NCI-H524 treated with DMSO at 0.1 percent for 48 hours (cell line): ENCODE measurements at places on chromosomes 1 and 21.
A peak's percentile ranks its signal among the peaks of the same experiment; 100 is the strongest.

DNA sequence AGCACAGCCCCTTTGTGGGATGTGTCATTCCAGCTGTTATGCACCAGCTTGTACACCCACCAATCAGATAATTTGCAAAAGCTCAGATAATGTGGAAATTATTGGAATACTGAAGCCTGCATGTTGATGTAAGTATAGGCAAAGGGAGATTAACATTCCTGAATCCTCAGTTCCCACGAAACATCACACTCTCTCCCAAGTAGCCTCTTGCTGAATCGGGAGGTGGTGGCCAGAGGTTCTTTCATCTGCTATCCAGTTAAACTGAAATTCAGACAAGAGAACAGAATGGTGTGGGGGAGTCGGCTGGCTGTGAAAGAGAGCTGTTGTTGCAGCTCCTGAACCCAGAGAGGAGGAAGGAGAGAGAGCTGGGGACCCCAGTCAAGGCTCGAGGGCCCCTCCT, 170.9 kb downstream of the ZBTB18 start:
- DNase-seq = no peak

DNA sequence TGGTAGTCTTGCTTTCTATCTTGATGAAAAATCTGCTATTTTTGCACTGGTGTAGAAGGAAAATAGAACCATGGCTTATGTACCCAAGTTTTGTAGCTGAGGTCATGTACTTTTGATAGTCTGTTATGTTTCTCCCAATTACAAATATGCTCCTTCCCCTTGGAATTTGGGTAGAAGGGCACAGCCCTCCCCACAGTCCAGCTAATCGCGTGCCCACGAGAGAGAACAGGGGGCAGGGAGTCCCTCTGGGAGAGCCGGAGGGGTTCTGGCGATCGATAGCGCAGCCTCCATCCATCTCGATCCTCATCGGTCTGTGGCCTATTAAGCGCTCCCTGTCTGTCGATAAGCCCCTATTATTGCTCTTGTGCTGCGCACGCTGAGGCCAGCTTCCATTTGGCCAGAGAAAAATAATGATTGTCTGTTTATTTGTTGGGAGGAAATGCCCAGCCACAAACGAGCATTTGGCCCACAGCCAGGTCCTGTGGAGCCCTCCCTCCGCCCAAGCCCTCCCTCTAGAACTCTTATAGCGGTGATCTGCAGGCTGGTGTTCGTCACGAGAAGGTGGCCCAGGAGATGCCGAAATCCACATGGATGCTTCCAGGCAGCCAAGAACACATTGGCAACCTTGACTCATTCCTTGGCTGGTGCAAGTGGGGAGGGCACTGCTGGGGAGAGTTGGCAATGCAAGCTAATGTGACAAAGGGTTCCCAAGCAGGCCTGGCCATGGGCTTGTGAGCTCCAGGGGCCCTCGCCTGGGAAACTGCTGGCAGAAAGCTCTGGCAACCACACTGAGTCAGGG, 134.7 kb upstream of the TNR start:
- no peak for DNase-seq

DNA sequence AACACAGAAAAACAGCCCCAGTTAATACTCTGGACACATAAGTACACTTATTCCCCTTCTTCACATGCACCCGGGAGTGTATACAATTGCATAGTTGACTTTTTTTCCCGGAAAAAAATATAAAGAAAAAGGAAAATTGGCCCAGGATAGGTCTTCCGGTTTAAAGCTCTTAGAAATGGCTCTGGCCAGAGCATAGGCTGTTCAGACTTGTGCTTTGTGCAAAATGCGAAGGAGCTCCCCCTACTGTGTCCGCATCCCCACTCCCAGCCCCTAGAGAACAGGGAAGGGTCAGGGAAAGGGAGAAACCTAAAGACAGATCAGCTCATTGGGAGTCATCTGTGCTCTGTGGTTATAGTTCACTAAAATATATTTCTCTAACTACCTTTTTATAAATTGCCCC, 5.5 kb upstream of the MTMR11 start:
- DNase-seq = peak; percentile 40

DNA sequence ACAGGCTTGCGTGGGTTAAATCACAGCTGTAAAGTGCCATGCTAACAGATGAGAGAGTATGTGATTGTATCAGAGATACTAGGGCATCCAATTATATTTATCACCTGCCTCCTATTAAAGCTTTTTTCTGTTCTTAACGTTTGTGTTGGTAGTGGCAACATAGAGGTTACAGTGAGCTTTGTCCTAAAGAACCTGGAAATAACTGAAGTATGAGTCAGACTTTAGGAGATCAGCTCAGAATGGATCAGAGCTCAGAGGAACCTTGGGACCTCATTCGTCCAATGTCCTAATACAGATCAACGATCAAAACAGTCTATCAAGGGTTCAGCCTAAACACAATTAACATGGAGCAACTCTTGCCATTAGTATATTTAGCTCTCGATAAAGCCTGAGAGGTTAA, 81.0 kb downstream of the RGS7 start:
- DNase-seq = no peak

DNA sequence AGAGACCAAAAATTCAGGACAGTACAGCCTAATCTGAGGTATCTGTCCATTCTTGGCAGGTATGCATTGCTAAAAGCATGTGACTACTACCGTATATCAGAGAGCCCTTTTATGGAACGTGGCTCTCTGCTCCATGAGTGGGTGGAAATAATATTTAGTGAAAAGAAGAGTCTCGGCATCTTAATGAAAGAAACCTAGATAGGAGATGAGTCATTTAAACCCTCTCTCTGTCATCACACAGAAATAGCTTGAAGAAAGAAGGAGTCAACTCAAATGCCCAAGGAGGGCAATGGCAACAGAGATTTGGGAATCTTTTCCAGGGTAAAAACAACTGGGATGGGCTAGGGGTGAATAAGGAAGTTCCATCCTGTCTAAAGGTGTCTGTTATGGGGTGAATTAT, 528.2 kb downstream of the SMYD3 start:
- DNase-seq = no peak

DNA sequence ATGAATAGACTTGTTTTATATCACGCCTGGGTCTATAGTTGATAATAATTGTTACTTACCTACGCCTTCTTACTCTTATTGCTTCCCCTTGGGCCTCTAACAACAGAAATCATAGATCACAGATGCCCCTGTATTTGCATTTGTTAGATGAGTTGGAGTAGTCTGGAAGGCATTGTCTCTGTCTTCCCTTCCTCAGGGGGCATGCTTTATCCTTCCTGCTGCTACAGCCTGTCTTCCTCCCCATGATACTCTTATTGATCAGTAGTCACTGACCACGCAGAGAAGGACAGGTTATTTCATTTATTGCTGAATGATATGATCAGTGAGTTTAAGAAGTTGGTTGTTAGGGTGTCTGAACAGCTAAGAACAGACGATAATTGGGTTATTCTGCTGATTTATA, 98.4 kb downstream of the DNM3 start:
- DNase-seq = no peak

- no peak for DNase-seq
These were observed 3.5 kb upstream of the TSPAN1 start for GRCh38 chr1:46171351-46171750.

- DNase-seq = no peak
These were observed 712 bp downstream of the RAB13 start for GRCh38 chr1:153985341-153985912.

DNA sequence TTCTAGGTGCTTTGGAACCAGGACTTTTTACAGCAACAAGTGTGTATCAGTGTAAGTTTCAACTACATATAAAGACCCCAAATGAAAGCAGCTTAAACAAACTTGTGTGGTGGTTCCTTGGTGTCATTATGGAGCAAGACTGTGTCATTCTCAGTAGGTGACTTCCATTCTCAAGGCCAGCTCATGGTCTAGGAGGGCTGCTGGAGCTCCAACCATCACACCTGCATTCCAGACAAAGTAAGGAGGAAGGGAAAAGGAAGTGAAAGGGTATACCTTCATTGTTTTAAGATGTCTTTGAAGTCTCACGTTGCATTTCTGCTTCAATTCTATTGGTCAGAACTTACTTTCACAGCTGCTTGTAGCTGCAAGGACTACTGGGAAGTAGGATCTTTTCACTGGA, 188.6 kb downstream of the C1orf94 start:
- no peak for DNase-seq

DNA sequence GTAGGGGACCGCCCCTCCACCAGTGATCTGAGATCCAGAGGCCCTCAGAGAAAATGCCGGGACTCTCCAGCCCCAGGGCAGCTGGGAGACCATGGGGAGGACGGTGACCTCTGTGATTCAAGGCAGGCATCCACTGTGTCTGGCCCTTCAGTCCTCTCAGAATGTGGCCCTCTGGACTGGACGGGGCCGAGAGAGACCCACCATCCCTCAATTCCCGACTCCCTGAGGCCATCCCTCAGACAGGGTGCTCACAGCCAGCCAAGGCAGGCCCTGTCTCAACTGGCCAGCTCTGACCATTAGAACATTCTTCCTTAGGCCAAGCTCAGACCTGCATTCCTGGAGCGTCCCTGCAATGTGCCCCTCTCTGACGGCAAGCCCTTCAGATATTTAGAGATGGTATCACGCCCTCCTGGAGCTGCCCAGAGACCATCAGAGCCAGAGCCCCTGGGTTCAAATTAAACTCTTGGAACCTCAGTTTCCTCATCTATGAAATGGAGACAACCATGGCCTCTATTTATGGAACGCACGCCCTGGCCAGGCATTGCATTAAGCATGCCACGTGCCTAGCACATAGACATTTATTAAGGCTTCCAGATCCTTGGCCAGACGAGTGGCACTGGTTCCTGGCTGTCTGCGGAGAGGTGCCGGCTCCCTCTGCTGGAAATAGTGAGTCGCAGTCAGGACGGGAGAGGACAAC, 9.6 kb upstream of the EPS8L3 start:
- no peak for DNase-seq

GRCh38 chr1:94142022-94142421, 21.1 kb upstream of the ABCA4 start:
- DNase-seq = no peak

- DNase-seq = peak; percentile 8
These were observed 191.8 kb upstream of the SAMSN1 start for GRCh38 chr21:14737922-14738321.

DNA sequence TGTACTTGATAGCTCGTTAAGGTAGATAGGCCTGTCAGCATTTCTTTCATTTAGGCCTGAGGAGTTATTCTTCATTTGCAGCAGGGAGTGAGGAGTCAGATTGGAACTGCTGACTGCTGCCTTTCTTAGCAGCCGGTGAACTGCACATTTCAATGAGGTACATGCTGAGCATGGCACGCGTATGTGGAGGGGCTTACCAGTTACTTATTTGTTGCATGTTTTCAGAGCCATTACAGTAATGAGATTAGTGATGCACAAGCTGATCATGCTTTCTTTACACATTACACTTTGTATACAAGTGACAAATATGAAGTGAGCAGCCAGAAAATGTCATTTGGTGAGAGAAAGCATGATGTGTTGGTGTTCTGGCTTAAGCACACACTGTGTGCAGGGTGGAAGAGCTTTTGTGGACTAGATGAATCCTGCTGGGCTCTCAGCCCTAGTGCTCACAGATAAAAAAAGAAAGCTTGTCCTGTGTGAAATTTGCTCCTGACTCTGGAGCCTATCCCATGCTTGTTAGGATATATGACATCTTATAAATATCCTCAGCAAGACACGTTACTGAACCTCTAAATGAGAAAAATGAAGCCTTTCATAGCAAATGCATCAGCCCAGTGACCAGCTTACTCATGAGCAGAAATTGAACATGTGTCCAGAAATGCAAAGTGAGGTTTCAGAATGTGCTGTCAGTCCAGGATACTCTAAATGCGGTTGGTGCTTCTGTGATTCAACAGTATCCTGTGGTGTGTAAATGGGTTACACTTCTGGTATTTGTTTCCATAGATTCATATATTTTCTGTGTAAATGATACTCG, 574.7 kb upstream of the ADGRL2 start:
- no peak for DNase-seq

DNA sequence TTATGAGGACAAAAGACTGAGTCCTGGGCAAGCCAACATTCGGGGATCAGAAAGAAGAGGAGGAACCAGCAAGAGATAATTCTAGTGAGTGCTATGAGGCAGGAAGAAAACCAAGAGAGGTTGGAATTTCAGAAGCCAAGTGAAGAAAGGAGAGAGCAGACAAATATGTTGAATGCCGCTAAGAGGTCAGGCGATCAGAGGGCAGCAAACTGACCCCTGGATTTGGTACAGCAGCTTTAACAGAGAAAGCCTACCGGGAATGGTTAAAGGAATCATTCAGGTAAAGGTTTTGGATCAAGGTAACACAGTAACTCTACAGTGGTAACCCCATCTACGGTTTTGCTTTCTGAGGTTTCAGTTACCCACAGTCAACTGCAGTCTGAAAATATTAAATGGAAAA, 5.4 kb downstream of the CLCC1 start:
- no peak for DNase-seq

- no peak for DNase-seq
These were observed 10.5 kb upstream of the C1orf21 start for GRCh38 chr1:184376369-184376768.

DNA sequence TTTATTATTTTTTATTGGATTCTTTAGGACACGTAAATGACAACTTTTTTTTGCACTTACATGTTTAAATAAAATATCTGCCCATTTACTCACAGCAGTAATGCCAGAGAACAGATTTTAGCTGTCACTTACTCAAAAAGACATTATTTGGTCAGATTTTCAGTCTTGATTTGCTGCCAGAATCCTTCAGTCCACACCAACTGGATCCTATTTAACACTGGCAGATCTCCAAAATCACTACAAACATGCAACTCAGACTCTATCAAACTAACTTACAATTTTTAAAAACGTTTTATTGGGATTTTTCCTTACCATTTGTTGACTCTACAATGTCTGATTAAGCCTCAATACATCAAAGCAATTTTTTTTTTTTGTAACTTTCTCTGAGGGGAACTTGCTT, 11.1 kb downstream of the ATP6V1G3 start:
- DNase-seq = no peak

DNA sequence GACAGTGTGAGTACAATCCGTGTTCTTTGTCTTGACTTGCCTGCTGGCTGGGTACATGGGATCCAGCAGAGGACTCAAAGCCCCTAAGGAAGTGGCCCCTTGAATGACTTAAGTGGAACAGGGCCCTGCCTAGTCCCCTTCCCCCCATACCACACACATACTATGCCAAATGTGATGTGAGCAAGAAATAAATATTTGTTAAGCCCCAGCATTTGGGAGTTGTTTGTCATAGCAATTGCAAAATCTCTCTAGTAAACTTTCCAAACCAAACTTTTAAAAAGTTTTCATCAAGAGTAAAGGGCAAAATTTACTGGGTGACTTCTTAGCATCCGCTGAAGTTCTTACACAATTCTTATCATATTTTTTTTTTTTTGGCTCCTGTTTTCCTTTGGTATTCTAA, 32.5 kb upstream of the CACHD1 start:
- no peak for DNase-seq

DNA sequence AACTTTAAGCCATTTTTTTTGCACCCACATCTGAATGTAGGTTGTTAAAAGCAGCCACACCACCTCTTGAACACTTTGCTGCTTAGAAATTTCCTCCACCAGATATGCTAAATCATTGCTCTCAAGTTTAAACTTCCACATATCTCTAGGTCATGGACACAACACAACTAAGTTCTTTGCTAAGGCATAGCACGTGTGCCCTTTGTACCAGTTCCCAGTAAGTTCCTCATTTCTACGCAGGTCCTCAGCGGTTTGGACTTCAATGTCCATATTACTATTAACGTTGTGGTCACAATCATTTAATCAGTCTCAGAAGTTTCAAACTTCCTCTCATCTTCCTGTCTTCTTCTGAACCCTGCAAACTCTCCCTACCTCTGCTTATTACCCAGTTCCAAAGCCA, 661.6 kb upstream of the PKN2 start:
- DNase-seq = no peak

GRCh38 chr1:153525088-153525728, 10.6 kb downstream of the S100A6 start:
- DNase-seq = peak; percentile 55

GRCh38 chr1:224784265-224785039, 145.0 kb upstream of the DNAH14 start:
- DNase-seq = no peak
